T follicular helper cell (primary cell): ENCODE measurements at places on chromosomes 2 and 18.

- DNase-seq: no peak
Observed at GRCh38 chr2:233092432-233093165, 32.5 kb downstream of the INPP5D start.

- no peak for DNase-seq
Observed at GRCh38 chr2:157261199-157261782, 3.8 kb downstream of the GALNT5 start.

GRCh38 chr2:195632856-195633572 is 24.0 kb upstream of the SLC39A10 start:
- DNase-seq: no peak

- no peak for DNase-seq
Observed at GRCh38 chr2:18440141-18440661, 120.3 kb downstream of the RDH14 start.

GRCh38 chr2:227222292-227222691 is 57.9 kb downstream of the COL4A3 start:
- DNase-seq: no peak

DNA sequence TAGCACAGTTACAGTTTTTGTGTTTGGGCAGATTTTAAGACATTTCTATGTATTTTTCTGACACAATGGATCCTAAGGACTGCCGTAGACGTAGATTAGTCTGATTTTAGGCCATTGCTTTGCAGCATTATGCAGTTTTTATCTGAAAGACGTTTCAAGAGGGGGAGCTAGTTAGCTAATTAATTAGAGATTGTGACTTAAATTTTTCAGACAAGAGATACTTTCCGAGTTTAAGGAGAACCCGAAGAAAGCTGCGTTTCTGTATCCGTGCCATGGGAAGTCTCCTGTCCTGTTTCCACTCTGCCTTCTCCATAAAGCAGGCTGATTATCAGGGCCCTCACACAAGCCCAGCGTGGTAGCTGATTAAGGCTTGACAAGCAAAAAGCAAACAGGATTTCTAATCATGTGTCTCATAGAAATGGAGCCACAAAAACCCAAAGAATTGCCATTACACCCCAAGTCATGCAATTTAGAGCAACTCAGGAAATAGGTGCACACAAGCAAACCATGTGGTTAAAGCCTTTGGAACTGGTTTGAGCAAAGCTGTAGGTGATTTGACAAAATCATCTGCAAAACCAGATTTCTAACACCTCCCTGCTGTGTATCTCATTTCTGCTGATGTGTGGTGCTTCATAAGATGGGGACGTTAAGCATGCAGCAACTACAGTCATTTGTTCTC is 808.1 kb downstream of the RNF144A start:
- no peak for DNase-seq

DNA sequence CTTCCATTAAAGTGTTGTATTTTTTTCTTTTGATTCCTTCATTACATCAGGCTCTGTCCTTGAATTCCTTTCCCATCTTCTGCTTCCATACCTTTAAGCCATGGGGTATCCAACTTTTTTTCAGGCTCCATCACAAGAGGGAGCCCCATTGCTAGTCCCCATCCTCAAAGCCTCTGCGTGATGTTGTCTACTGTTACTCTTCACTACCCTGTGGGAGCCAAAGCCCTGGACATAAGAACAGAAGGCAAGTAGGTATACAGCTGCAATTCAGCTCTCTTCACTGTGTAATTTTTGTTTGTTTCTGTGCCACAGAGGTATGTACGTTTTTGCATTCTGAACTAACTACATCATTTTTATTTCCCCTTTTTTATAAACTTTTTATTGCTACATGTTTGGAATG is 36.6 kb upstream of the CCNYL1 start:
- DNase-seq: no peak

DNA sequence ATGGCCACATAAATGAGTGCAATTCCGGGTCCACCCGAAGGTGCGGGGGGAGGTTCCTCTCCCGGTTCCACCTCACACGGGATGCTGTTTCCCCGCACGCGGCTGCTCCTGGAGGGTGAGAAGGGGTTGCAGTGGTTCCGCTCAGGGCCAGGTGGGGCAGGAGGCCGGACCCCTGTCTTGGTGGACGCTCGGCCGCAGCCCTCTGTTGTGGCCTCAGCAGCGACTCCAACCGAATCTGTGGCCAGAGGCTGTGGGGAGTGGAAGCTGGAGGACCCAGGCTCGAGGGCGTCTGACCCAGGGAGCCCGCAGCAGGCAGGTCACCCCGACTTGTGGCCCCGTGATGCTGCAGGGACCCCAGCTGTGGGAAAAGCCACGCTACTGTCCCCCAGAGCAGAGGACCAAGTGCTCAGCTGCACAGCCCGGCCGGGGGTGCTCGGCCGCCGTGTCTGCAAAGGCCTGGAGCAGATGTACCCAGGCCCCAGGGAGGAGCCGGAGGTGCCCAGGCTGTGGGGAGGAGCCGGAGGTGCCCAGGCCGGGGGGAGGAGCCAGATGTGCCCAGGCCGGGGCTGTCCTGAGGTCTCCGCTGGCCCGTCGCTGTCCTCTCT is 83.9 kb downstream of the RTP5 start:
- no peak for DNase-seq
